ENCODE measurements at places on chromosomes 4 and X.
A peak's percentile ranks its signal among the peaks of the same experiment; 100 is the strongest.

GRCh38 chrX:9595174-9595573 lies 130.3 kb downstream of the TBL1X start:
- DNase-seq = no peak

GRCh38 chr4:53349091-53349491 lies 16.8 kb downstream of the SCFD2 start:
- no peak for DNase-seq

- DNase-seq = no peak
Observed at GRCh38 chr4:80498725-80499124, 163.2 kb downstream of the CFAP299 start.

GRCh38 chr4:4327652-4328121 lies 37.6 kb downstream of the ZBTB49 start:
- no peak for DNase-seq

DNA sequence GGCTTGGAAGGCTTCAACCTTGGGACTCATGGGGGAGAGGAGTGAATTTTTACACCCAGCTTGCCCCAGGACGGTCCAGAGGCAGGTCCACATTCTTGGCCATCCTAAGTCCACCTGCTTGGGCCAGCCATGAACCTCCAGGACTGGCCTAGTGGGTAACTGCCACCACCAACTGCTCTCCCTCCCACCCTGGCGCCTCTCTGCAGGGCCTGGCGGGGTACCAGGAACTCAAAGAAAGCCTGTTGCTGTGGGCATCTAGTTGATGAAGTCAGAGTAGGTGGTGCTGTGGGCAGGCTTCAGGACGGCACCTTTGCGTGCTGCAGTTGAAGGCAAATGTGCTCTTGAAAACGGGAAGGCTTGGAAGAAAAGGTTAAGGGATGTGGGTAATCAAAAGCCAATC lies 12.0 kb downstream of the BCOR start:
- no peak for DNase-seq

- DNase-seq = no peak
Observed at GRCh38 chrX:33909836-33910235, 222.3 kb downstream of the FAM47A start.

- DNase-seq = no peak
Observed at GRCh38 chrX:107562482-107562881, 65.8 kb upstream of the PRPS1 start.

DNA sequence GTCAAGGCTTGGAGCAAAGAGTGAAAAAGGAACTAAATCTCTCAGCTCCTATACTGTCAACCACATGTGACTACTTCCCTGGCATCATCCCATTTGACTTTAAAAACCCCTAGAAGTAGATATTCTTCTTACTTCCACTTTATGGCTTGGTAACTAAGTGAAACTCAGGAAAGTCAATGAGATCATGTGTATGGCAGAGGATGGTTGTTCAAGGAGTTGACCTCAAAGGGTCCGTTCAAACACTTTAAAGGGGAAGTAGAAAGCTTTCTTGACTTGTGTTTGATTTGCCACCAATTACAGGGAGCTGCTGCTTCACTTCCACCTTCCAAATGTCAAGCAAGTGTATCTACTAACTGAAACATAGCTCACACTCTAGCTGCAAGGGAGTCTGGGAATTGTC lies 187.2 kb downstream of the RAB28 start:
- DNase-seq = no peak

- DNase-seq = no peak
Observed at GRCh38 chr4:17595471-17596005, 18.5 kb downstream of the LAP3 start.

DNA sequence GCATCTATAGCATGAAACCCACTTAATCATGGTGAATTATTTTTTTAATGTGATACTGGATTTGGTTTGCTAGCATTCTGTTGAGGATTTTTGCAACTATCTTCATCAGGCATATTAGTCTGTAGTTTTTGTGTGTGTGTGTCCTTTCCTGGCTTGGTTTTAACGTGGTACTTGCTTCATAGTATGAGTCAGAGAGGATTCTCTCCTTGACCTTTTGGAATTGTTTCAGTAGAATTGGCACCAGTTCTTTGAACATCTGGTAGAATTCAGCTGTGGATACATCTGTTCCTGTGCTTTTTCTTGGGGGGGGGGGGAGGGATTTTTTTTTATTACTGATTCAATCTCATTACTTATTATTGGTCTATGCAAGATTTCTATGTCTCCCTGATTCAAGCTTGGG lies 232.0 kb upstream of the KLF8 start:
- no peak for DNase-seq

DNA sequence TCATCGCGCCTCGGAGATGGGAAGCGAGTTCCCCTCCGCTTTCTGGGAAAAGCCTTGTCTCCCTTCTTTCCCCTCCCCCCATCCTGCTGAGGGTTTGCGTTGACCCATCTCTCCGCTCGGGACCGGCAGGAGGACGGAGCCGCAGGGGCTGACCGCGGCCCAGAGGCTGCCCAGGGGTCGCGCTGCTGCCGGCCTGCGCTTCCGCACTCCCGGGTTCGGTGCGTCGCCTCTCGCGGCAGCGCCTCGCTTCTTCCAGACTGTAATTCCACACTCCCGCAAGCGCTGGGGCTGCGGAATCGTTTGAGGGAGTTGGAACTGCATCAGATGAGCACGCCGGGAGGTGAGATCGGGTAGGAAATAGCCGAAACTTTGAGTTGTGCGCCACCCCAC lies 88.3 kb downstream of the BCOR start:
- DNase-seq = no peak

DNA sequence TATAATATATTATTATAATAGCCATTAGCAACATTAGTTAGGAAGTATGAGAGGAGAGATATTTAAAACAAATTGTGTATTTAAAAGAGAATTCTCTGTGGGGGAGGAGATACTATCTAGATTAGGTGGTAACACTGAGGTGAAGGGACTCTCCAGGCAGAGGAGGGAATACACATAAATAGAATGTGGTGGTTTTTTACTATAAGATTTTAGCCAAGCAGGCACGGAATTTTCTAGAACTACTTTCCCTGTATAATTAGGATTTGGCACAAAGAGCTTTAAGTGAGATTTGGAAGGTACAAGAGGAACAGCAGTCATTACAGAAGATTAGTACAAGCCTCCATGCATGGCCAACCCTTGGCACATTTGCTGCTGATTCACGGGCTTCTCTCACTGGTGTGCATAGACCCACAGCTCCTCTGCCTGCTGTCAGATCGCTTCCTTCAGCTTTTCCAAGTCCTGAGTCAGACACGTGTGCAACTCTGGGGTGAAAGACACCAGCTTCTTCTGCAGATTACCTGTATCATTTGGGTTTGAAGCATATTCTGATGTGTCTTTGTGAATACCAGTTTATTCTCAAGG lies 685.5 kb downstream of the KCTD8 start:
- DNase-seq = no peak

DNA sequence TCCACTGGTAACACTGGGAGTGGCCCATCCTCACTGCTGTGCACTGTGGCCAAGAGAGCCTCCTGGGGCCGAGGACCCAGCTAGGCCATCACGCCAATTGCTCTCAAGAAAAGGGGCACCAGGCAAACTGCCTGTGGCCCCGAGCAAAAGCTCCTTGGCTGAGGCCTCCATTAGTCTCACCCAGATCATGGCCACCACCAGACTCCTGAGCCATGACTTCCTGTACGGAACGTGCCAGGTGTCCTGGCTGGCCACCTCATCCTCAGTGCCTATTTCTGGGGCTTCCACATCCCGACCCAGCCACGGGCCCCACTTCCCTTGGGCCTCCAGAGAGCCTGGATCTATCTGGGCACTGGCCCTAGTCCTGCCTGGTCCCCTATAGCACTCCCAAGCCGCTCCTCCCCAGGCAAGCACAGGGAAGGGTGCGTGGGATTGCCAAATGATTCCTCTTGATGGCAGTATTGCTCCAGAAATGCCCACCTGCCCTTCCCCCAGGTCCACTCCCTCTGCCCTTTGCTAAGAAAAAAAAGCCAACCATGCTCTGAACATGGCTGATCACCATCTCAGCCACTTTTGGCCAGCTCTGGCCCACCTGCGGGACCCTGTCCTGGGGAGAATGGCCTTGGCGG lies 212.6 kb upstream of the AGTR2 start:
- peak; percentile 1 for DNase-seq

GRCh38 chr4:13980317-13981310 lies 353.1 kb upstream of the BOD1L1 start:
- no peak for DNase-seq
